Fibroblast of skin of left quadriceps (primary cell): ENCODE measurements at places on chromosomes 5 and 9.

DNA sequence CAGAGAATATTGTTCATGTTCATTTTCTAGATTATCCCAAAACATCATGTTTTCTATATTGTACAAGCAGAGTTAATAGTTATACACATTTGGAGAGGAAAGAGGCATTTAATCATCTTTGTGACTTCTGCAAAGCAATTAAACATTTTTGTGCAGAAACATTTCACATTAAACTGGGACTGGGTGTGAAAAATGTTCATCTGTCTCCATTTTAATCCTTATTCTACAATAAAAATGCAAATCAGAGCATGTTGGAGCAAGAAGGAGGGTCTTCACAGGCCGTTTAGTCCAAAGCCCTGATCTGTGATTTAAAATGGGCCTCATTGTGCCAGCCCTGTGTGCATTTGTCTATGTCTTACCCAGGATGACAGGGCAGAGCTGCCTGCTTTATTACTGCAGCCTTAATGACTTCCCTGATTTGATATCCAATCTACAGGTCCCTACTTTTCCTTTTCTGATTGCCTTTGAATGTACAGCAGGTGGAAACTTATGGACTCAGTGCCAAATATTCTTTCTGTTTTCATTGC, 183.5 kb downstream of the CAVIN4 start:
- no peak for DNase-seq

DNA sequence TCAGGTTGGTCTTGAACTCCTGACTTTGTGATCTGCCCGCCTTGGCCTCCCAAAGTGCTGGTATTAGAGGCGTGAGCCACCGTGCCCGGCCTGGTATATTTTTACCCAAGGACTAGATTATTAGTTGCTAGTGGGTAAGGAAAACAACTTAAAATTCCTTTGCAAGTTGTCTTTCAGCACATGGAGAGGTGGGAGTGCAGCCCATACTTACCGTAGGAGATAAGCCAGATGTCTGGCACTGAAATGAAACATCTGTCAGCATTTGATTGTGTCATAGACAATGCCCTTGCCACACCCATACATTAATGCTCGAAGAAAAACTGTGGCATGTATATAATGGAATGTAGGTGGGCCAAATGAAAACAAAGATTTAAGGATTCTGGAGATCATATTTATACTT, 36.6 kb upstream of the ANKH start:
- peak; percentile 26 for DNase-seq

DNA sequence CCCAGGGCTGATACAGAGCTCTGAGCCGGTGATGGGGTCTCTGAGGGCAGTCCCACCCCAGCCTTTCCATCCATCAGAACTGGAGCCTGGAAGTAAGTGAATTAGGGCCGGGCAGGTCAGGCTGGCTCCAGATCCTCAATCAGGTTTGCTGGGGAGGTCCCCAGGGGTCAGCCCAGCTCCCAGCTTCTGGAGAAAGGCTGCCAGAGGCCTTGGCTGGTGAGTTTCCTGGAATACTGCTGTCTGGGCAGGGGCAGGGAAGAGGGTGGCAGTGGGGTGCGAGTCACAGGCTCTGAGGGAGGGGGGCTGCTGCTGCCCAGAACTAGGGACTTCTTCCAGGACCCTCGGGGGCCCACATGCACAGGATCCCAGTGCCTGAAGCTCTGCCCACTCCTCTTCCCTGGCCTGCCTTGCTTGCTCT, 200.6 kb upstream of the MVB12B start:
- no peak for DNase-seq

- DNase-seq, result no peak
These were observed 426.3 kb upstream of the MEF2C start for GRCh38 chr5:89309268-89309667.

DNA sequence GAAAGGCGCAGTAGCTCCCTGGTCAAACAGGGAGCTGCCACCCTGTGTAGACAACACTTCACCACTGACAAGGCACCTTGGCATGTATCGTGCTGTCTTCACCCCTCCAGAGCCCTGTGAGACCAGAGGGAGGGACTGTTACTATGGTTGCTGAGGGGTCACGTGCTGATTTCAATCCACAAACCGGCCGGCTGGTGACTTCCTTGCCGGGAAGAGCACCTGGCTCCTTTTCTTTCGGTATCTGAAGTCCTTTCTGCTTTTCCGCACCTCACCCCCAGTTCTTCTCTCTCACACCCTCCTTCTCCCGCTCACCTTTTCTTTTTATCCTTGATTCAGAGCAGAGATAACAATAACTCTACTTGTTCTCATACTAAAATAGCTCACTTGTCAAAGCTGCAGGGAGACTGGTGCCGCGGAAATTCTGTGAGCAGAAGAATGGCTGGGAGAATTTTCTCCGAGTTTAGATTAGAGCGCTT, 327.2 kb downstream of the ZSWIM6 start:
- DNase-seq, result no peak

GRCh38 chr5:54713923-54714581, 196.5 kb downstream of the SNX18 start:
- DNase-seq, result no peak

- no peak for DNase-seq
These were observed 146.0 kb downstream of the RXRA start for GRCh38 chr9:134472256-134472655.

GRCh38 chr9:126638571-126639132, 24.9 kb downstream of the LMX1B start:
- no peak for DNase-seq

GRCh38 chr9:129549684-129550083, 71.2 kb downstream of the C9orf50 start:
- DNase-seq, result no peak

GRCh38 chr9:130356877-130357584, 87.7 kb upstream of the ASS1 start:
- no peak for DNase-seq

GRCh38 chr5:157085930-157086329, 22.9 kb downstream of the HAVCR2 start:
- DNase-seq, result no peak

DNA sequence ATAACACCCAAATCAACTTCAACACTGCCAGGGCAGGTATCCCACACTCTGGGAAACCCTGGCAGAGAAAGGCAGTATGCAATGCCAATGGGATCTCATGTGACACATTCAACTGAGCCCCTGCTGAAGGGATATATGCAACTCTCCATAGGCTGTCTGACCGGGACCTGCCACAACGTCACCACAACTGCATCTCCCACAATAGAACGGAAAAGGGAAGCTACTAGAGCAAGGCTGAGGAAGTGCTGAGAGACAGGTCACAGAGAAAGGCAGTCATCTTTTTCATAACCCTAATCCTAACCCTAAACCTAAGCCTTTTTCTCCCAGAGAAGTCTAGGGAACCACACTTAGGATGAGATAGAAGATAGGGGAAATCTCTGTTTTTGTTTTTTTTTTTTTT, 345.9 kb upstream of the CD180 start:
- DNase-seq, result no peak

GRCh38 chr9:136189394-136190236, 15.3 kb downstream of the LHX3 start:
- no peak for DNase-seq

GRCh38 chr5:103741984-103742383, 179.4 kb upstream of the NUDT12 start:
- no peak for DNase-seq

DNA sequence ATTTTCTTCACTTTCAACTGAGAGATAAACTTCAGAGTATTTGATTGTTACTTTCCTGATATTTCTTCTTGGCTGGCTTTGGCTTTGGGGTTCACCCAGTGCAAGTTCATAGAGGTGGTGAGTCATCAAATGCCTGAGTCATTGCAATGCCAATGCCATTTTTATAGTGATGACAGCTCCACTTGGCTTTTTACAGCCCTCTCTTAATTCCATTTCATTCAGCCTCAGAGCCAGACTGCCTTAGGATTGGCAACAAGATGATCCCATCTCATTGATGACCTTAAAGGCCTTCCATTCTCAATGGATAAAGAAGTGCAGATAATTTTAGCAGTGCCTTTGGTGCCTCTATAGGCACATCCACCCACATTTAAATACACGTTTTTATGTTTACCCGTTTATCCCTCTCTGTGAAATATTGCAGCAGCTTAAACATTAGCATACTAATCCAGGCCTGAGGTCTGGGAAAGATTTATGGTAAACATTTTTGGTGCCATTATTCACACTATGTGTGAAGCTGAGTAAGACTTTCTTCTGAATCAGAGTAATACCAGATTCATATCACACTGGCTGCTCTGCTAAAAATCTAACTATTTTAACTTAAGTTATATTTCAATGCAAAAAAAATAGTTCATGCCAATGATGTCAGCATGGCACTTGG, 88.9 kb upstream of the TYRP1 start:
- peak; percentile 18 for DNase-seq
